ENCODE measurements at places on chromosomes 11 and 22.

DNA sequence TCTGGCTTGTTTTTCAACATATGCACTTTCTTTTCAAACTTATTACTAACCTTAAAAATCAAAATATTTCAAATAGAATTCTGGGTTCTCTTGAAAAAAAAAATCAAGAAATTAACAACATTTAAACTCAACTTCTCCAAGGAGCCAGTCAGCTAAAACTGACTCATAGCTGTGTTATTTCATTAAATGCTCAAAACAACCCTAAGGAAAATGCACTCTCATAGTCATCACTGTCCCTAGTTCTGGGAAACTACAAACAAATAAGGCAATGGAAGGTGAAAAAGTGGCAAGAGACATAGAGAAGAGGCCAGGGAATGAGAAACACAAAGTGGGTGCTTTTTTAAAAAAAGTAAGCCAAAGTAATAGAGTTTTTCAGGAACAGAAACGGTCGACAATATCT, 4.1 kb upstream of the ARHGAP20 start:
- no peak for DNase-seq

- no peak for DNase-seq
Observed at GRCh38 chr11:77705195-77705875, 67.7 kb upstream of the CLNS1A start.

DNA sequence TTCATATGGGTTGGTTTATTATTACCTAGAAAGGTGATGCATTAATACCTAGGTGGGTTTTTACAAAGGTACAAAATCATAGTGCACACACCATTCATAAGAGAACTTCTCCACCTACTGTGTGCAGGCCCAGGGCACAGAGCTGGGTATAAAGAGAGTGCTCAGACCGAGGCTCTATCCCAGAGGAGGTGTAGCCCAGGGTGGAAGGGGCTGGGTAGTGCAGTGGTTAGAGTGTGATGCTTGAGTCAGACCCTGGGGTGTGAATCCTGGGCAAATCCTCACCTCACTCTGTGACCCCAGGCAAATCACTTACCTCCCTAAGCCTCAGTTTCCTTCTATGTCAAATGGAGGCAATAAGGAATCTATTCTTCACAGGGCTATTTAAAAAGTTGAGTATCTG, 32.2 kb downstream of the PARVG start:
- no peak for DNase-seq

DNA sequence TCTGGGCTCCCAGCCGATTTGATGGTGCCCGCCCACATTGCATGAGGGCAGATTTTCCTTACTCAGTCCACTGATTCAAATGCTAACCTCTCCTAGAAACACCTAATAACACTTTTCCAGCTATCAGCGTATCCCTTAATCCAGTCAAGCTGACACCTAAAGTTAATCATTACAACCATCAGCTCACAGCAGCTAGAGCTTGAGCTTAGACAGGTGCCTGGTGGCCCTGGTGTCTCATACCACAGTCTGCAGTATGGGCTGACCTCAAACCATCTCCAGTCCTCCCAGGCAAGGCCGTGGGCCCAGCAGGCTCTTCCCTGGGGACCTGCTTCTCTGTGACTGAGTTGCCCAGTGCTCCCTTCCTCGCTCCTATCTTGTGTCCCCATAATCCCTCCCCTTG, 174.4 kb upstream of the NECTIN1 start:
- DNase-seq, result no peak

DNA sequence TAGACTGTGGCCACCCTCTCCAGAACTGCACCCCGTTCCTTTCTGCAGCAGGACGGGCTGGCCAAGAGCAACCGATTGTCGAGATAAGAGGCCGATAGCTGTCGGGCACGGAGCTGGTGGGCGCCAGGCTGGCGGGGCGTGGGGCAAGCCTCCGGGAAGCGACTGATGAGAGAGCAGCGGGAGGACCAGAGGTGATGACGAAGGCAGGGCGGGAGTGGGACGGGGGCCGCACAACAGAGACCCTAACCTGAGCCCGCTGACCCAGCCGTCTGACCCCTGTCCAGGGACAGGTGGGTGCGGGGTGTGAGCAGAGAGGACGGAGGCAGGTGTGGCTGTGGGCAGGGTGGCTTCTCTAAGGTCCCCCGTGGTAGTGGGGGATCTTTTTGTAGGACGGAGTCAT, 7.3 kb upstream of the BRSK2 start:
- DNase-seq, result no peak

DNA sequence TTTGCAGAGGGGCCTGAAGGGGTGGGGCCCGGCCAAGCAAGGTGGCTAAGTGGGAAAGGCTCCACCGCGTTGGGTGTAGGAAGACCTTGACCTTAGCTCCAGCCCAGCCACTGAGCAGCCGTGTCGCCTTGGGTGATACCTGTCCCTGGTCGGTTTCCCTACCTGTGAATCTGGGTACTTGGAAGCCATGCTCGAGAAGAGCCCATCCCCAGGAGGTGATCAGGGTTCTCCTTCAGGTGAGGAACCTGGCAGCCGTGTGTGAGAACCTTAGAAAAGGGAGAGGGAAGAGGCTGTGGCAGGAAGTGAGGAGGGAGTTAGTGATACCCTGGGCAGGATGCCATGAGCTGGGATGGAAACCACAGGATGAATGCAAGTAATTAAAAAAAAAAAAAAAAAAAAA, 21.6 kb downstream of the PPARA start:
- no peak for DNase-seq

- DNase-seq, result no peak
Observed at GRCh38 chr22:25060522-25061071, 108.1 kb downstream of the KIAA1671 start.

DNA sequence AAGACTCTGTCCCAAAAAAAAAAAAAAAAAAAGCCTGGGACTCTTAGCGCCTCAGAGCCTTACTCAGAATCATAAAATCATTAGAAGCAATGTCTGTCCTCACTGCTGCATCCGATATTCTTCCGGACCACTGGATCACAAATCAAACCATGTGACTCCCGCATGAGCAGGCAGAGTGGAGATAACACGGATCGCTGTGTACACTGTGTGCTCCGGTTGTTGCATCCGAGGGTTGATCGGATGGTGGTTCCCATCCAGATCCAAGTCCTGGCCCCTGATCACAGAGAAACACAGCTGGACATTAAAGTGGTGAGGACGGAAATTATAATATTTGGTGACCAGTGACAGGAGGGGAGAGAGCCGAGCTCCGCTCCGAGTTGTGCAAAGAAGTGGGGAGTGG, 9.7 kb upstream of the TXNRD2 start:
- DNase-seq, result no peak

DNA sequence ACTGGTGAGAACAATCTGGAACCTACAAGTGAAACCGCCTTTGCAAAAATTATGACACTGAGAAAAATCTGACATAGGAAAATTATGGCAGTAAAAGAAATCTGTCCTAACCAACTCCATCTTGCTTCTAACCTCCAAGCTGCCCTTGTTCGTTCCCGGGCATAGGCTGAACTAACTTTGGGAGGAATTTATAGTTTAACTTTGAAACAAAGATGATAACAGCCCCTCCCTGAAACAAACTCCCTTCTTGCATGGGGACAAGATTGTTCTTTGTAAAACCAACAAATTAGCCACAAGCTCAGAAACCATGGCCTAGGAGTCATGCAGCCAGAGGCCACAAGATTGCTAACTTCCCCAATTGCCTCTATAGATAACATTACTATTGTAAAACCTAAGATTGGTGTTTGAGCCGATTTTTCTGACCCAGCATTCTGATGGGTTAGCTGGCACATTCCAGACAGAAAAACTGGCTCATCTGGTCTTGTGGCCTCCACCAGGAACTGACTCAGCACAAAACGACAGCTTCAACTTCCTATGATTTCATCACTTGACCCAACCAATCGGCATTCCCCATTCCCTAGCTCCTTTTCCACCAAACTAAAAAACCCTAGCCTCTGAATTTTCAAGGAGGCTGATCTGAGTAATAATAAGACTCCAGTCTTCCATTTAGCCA, 3.6 kb upstream of the CCDC81 start:
- DNase-seq, result no peak

DNA sequence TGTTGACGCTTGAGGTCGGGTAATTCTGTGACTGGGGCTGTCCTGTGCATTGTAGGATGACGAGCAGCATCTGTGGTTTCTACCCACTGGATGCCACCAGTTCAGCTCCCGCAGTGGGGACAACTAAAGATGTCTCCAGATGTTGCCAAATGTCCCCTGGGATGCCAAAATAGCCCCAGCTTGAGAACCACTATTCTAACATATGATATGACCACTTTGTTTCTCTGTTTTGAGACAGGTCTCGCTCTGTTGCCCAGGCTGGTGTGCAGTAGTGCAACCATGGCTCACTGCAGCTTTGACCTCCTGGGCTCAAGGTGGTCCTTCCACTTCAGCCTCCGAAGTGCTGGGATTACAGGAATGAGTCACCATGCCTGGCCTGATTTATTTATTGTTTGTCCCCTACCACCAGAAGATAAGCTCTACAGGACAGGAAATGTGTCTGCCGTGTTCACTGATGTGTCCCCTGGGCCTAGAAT, 4.4 kb upstream of the MEN1 start:
- no peak for DNase-seq

GRCh38 chr11:70338594-70338993, 59.7 kb upstream of the CTTN start:
- DNase-seq, result no peak

DNA sequence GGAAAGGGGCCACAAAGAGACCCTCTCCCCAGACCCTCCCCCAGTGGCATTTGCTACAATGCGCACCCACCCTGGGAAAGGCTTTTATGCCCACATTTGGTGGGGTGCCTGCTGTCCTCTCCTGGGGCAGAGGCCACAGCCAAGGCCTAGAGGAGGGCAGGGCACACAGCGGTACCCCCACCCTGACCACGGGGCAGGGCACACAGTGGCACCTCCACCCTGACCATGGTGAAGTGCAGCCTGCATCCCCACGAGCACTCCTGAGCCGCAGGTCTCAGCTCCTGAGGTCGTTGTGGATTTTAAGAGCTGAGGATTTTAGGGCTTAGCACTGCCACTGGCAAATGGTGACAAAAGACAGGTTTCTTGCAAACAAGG, 34.1 kb downstream of the CERK start:
- no peak for DNase-seq

DNA sequence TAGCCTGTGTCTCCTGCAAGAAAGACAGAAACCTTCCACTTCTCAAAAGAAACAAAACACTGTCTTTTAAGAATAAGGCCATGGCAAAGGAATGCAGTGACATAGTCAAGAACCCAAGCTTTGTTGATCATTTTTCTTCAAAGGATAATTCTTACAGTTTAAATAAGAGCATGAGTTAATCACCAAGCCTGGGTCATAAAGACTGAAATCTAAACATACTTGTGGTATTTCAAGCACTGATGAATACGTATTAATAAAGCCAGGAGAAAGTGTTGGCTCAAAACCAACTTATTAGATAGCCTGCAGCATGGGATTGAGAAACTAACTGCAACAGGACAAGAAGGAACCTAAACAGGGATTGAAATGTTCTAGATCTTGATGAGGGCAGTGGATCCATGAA, 143.3 kb upstream of the MTNR1B start:
- no peak for DNase-seq

GRCh38 chr11:114275280-114275679, 20.9 kb upstream of the NNMT start:
- no peak for DNase-seq

DNA sequence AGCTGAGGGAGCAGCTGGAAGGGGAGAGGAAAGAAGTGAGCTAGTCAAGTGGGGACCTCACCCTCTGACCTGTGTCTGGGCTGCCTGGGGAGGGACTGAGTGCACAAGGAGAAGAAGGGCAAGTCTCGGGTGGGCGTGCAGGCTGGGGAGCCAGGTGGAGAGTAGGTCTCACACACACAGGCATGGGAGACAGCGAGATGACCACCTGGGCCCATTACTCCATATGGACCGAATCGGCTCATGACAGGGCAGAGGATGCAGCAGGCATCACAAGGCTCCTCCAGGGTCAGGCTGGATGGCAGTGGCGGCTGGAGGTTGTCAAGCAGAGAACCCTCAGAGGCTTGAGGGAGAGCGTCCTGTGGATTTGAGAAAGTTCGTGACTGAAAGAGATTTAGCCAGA, 63.5 kb downstream of the CEP164 start:
- no peak for DNase-seq

DNA sequence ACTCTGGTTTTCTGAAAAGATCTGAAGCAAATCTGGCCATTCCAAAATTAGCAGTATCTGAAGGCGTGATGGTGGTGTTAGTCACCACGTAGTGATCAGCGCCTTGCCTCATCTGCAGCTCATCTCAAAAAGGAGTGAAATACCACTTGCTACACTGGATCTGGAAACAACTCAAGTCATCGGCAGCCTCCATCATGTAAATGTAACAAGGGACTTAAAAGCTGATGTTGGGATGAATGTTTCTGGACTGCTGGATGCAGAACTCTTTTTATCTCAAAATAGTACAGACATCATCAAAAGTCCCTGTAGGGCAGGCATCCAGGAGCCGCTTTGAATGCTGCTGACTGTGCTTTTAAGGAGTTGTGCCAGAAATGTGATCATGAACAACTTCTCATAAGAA, 14.1 kb upstream of the APLP2 start:
- DNase-seq, result no peak

DNA sequence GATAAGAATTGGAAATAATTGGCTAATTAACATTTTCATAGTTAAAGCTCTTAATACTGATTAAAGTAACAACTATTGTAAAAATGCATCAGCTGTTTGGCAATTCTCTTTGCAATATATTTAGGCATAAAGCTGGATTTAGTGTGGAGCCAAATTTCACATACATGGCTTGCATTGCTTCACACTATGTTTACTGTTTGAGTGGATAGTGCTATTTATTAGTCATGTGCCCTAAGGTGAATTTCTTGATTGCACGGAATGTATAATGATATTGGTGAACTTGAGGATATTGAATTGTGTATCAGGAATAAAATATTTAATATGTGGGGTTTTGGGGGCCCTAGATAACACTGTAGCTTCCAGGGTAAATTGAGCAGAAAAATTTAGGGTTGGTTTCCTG, 100.9 kb downstream of the AASDHPPT start:
- DNase-seq, result no peak

GRCh38 chr22:39825661-39826102, 67.9 kb downstream of the ENTHD1 start:
- no peak for DNase-seq

DNA sequence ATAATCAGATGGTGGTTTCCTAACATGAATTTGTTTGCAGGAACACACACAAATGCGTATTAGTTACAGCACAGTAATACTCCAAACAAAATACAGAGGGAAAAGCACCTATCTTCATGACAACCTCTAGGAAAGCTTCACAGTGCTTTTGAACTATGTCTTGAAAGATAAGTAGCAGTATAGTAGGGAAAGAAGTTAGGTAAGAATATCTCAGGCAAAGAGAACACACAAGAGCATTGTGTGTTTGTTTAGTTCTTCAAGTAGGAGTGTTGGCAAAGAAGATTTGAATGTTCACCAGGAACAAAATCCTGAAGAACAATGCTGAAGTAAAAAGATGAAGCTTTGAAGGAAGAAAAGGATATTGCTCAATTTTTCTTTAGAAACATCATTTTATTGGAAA, 54.1 kb downstream of the ANO5 start:
- no peak for DNase-seq

DNA sequence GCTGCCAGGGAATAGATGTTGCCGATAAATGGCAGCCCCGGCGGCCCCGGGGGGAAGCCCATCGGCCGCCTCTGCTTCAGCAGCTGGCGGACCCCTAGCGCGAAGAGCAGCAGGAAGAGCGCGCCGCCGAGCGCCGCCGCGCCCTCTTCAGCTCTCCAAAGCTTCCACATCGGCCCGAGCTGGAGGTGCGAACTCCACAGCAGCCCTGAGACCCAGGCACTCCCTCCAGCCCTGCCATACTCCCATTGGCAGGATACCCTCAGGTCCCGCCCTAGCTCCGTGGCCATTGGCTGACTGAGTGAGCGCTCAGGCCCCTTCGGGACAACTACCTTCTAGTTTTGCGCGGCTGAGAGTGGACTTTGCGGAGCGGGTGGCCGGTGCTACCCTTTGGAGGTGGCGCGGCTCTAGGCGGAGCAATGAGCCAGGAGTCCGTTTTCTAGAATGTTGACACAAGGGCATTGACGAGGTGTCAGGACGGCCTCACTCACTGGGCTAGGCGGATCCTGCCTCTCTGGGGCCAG, at the start of gene CYP2R1:
CYP2R1 (minus strand) TSS at position 196 of the 521 bp plus-strand sequence; CDS start at position 170, 26 bp downstream.
- peak; percentile 93 for DNase-seq

All from hippocampal formation (tissue), 2 donors.